ENCODE measurements at places on chromosomes 4 and X.

GRCh38 chr4:138492176-138492575 is 250.0 kb upstream of the SLC7A11 start:
- DNase-seq, result no peak

DNA sequence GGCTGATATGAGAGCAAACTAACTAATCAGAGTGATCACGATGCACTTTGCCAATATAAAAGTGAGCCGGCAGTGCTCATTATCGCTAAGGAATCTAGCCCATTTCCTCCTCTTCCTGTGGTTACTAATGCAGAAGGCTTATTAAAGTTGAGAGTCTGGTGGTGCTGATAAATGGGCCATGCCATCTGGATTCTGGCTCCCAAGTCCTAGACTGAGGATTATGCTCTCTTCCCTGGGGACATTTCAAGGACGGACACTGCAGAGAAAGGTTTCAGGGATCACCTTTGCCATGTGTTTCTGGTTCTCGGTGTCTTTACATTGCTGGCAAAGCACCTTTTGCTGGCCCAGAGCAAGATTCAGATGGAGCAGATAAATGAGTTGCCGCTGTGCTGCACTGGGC is 85.3 kb downstream of the RTL5 start:
- DNase-seq, result peak; percentile 89

- no peak for DNase-seq
Observed at GRCh38 chr4:176376032-176376614, 56.4 kb downstream of the SPCS3 start.

DNA sequence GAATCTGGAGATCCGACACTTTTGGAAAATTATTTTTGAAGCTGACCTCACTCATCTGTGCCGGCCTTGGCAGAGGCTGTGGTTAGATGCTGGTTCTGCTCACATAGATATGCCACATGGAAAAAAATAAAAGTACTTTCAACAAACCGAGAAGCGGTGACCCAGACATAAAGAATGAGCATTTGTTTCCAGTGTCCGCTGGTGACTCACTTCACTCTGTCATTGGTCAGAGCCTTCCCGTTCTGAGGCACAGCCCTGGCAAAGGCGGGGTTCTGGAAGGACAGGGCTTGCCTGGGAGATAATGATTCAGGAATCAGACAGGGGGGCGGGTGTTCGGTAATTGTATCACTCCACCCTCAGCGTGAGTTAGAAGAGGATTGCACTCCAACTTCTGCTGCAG is 172.4 kb upstream of the MXRA5 start:
- no peak for DNase-seq

- no peak for DNase-seq
Observed at GRCh38 chr4:120869613-120870278, 52.8 kb downstream of the PRDM5 start.

DNA sequence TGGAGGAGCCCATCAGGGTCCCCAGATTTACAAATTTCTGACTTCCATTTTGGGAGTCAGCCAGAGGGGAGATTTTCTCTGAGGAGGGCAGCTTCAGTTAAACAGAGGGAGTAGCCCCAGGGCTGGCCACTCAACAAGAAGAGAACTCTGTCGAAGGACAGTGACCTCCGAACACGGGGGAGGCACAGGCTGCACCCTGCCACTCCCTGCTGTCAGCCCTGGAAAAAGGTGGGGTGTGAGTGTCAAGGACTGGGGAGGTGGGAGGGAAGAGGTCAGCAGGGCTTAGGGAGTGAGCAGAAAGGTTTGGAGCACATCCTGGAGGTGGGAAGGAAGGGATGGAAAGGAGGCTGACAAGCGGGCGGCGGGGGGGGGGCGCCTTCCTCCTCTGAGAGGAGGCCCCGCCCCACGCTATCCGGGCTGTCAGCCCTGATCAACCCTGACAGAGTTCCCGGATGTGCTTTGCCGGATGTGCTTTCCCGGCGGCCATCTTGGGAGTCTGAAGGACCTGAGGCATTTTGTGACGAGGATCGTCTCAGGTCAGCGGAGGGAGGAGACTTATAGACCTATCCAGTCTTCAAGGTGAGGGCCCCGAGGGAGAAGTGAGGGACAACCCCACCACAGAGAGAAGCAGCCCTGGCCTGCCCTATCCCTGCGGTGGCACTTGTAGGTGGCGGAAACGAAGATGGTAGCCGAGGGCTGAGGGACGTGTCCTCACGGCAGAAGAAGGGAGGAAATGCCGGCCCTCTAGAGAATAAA is at the start of gene MAGEC1:
Gene MAGEC1 (plus strand): TSS at position 495 of the 756 bp plus-strand sequence. CDS start 1,179 bp downstream, outside the sequence.
- no peak for DNase-seq

GRCh38 chr4:95084584-95084983 is 326.8 kb downstream of the BMPR1B start:
- DNase-seq, result no peak

- DNase-seq, result no peak
Observed at GRCh38 chrX:18961686-18962085, 22.2 kb downstream of the PHKA2 start.

- no peak for DNase-seq
Observed at GRCh38 chrX:16999275-16999674, 52.8 kb downstream of the REPS2 start.

DNA sequence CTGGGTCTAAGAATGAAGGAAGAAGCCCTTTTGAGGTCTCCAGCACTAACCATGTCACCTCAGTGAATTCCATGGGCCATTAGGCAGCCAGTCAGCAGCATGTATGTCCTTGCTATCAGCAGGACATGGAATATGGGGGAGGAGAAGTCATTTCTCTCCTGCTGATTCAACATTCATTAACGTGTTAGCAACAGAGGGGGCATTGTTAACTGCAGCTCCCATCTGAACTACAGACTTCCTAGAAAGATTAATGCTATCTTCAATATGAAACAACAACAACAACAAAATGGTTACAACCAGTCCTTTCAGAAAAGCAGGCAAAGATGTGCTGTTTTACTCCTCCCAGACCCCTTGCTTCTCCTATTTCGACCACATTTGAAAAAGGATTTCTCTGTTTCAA is 120.4 kb upstream of the SLC34A2 start:
- DNase-seq, result no peak

DNA sequence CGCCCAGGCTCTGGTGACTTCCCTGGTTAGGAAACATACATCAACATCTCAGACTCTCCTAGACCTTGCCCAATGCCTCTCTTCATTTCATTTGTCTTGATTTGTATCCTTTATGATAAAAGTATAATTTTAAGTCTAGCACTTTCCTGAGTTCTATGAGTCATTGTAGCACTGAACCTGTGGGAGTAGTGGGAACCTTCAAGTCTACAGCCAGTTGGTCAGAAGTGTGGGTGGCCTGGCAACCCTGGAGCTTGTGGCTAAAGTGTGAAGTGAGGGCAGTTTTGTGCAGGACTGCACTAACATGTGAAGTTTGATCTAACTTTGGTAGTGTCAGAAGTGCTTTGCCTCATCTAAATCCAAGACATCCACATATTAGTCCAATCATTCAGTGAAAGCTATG is 259.3 kb upstream of the IGFBP7 start:
- DNase-seq, result no peak

- peak; percentile 57 for DNase-seq
Observed at GRCh38 chr4:24472514-24473308, 111.6 kb downstream of the DHX15 start.

- DNase-seq, result no peak
Observed at GRCh38 chr4:21888195-21888976, 60.2 kb downstream of the KCNIP4 start.

DNA sequence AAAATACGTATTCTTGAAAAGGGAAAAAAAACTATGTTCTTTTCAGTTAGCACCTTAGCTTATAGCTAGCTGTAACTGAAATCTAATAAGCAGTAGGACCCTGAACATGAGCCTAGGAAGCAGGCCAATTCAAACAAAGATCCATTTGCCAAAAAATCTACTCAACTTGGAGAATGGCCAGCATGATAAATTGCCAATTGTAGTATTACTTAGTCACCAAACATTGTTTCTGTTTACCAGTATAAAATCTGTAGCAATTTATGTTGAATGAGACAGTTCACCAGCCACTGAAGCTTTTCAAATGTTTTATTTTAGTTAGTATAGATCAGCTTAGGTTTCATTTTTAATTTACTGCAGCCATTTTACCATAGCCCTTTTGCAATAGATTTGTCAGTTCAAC is 323.6 kb upstream of the DIPK2B start:
- DNase-seq, result no peak

GRCh38 chr4:159042097-159042605 is 60.7 kb upstream of the RAPGEF2 start:
- DNase-seq, result no peak

GRCh38 chr4:174334628-174335027 is 50.9 kb downstream of the CEP44 start:
- no peak for DNase-seq

GRCh38 chr4:55752810-55753209 is 66.8 kb upstream of the EXOC1L start:
- DNase-seq, result no peak

DNA sequence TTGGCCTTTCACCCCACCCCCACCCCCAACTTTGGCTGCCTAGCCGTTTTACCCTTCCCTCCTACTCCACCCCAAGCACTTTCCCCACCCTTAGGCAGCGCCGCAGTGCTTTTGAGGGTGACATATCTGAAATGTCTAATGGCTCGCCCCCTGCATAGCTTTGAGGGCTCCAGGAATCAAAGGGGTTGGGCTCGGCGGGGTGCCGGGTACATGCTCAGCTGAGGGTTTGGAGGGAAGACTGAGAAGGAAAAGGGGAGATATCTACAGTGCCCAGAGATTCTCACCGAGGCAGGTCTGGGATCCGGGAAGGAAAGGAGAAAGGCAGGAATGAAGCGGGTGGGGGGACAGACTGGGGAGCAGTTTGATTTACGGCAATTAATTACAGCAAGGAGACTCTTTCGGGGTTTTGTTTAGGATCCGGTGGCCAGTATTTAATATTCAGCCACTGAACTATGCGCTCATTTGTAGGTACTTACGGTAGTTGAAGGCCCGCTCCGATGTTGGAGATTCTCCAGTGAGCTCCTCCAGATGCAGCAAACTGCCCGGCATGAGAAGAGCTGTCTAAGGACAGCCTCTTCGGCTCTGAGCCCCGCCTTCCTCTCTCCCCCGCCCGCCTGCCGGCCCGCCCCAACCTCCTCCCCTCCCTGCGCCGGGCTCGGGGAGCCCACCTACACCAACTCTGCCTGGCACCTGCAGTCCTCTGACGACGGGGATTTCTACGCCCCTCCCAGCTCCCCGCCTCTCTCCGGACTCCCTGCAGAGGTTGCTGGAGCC is at the start of gene IGSF1:
Gene IGSF1 (minus strand): TSS at position 569 of the 774 bp plus-strand sequence. CDS start 2,632 bp downstream, outside the sequence.
- peak; percentile 35 for DNase-seq

GRCh38 chr4:169948271-169948670 is 77.9 kb downstream of the MFAP3L start:
- no peak for DNase-seq

DNA sequence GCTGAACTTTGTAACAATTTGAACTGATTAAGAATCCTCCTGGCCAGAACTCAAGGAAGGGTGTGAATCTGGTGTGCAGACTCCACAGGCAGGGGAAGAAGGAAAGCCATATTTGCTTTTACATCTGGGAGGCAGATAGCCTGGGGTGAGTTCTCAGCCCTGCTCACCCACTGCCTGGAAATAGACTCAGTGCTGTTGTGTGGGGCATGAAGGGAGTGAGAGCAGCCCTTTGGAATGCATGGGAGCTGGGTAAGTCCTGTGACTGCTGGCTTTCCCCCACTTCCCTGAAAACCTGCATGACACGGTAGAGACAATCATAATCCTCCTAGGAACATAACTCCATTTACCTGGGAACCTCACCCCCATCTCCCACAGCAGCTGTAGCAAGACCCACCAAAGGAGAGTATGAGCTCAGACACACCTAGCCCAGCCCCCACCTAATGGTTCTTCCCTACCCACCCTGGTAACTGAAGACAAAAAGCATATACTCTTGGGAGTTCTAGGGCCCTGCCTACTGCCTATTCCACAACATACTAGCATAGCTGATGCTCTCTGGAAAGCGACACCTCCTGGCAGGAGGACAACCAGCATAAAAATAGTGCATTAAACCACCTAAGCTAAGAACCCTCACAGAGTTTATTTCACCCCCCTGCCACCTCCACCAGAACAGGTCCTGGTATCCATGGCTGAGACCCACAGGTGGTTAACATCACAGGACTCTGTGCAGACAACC is 59.3 kb upstream of the UBQLN2 start:
- DNase-seq, result no peak

DNA sequence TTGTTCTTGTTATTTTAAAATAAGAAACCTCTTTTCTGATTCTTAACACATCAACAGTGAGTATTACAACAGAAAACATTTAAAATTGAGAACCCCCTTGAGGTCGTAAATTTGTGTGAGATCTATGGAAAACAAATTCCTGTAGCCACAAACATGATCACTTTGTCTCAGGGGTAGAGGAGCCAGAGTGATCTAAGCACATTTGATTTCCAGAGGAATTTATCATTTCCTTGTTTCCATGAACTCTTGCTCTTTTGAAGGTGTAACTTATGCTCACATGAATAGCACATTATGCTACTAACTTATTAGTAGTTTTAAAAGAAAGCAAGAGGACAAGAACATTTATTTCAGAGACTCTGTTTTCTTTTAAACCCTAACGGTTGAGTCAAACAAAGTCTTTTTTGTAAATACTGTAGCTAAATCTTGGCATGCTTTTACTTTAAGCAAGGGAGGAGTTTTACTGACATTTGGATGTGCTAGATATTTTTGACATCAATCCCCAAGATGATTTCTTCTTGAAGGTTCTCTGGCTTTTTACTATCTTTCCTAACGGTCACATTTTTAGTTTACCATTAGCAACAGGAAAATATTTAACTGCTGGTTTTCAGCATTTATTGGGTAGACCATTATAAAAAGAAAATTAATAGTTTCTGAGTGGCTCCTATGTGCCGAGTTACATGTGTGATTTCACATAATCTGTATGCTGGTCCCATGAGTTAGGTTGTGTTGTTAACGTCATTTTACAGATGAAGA is 27.9 kb upstream of the ZCCHC12 start:
- DNase-seq, result no peak

GRCh38 chr4:10023050-10023419 is 1.7 kb upstream of the SLC2A9 start:
- no peak for DNase-seq

DNA sequence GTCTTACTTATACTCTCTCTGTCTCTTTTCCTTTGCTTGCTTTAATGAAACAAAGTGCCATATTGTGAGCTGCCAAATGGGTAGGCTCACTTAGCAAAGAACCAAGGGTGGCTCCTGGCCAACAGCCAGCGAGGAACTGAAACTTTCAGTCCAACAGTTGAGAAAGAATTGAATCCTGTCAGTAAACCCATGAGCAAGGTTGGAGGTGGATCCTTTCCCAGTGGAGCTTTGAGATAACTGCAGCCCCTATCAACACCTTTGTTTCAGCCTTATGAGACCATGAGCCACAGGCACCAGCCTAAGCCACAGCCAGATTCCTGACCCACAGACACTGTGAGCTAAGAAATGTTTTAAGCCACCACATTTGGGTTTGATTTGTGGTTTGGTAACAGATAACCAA is 362.2 kb downstream of the PDGFC start:
- no peak for DNase-seq

DNA sequence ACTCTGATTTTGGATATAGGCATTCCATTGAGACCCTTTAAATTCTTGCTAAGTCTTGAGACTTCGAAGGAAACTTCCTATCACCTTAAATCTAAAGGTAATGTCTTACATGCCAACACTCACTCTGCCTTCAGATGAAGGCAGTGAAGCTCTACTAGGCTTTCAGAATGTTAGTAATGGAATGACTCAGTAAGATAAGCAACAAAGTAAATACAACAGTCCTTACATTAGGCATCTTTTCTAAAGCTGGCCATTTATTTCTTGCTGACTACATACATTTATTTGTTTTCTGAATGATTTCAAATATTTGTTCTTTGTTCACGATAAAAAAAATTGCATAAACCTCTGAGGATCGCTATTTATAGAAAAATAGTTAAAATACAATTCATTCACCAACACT is 43.5 kb downstream of the ASIC5 start:
- DNase-seq, result no peak

- DNase-seq, result no peak
Observed at GRCh38 chrX:82528525-82528924, 979.6 kb upstream of the POU3F4 start.

Data from NCI-H524 treated with DMSO at 0.1 percent for 48 hours (cell line).